Spleen (tissue), 13 donors: ENCODE measurements at places on chromosomes 2 and 18.

DNA sequence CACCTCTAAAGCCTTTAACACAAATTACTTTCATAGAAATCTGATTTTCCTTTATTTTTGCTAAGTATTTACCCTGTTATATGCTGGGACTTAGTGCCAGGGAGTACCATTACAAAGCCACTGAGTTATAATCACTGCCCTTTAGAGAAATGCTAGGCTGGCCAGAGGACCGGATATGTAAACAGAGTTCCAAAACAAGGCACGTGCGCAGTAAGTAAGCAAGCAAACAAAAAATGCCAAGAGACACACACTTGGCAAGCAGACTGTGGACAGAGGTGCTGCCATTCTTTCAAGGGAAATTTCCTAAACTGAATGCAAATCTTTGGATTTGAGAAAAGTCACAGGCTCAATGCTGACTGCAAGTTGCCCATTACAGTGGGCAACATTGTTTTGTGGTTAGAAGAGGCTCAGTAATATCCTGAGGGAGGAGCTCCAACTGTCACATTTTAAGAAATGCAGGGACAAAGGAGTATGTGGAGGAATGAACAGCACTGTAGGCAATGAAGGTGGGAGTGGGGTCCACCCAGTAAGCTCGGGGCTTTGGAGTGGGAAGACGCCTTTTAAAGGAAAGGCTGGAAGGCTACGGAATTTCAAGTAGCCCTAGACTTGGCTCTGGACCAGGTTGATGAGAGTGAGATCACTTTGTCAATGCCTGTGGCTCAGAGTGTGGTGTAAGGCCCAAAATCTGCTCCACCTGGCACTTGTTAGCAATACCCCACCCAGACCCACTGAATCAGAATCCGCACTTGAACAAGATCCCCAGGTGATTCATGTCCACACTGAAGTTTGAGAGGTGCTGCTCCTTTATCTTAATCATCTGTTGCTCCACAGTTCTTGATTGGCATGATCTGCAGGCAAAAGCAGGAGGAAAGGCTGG, 2.1 kb upstream of the PARD6G start:
- DNase-seq = no peak

- no peak for DNase-seq
Measured at GRCh38 chr2:32723467-32724079, 95.7 kb downstream of the TTC27 start.

- no peak for DNase-seq
Measured at GRCh38 chr2:217622205-217623060, 380.4 kb downstream of the TNS1 start.

DNA sequence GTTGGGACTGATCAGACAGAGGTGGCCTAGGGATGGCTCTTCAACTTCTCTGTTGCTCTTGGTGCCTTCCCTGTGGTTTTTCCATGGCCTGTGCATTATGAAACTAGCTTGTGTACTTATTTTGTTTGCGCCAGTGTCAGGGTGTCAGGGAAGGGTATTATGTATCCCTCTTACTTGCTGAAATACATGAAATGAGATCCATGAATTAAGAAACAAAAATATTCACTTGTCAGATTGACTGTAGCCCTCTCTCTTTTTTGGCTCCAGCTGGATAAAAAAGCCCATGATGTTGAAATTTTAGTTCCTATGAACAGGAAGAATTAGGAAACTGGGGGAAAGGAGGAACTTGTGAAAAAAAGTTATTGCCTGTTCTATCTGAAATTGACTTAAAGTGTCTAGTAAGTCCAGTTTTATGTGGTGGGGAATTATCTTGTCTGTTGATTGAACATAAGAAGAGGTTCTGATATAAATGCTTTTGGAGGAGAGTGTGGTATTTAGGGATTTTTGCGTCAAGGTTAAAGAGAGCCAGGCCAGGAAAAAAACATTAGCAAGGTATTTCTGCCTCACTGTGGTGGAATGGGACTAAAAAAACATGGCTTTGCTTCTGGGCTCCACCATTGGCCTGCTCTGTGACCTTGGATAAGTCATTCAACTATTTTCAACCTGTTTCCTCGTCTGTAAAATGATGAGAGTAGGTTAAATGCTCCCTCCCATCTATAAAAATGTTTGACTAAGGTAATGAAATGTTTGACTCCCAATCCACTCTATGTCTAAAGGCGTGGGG, 12.0 kb downstream of the UGP2 start:
- DNase-seq = no peak

GRCh38 chr2:145572238-145572637, 1052.3 kb upstream of the ZEB2 start:
- no peak for DNase-seq
